ENCODE measurements at places on chromosomes 12 and 14.

DNA sequence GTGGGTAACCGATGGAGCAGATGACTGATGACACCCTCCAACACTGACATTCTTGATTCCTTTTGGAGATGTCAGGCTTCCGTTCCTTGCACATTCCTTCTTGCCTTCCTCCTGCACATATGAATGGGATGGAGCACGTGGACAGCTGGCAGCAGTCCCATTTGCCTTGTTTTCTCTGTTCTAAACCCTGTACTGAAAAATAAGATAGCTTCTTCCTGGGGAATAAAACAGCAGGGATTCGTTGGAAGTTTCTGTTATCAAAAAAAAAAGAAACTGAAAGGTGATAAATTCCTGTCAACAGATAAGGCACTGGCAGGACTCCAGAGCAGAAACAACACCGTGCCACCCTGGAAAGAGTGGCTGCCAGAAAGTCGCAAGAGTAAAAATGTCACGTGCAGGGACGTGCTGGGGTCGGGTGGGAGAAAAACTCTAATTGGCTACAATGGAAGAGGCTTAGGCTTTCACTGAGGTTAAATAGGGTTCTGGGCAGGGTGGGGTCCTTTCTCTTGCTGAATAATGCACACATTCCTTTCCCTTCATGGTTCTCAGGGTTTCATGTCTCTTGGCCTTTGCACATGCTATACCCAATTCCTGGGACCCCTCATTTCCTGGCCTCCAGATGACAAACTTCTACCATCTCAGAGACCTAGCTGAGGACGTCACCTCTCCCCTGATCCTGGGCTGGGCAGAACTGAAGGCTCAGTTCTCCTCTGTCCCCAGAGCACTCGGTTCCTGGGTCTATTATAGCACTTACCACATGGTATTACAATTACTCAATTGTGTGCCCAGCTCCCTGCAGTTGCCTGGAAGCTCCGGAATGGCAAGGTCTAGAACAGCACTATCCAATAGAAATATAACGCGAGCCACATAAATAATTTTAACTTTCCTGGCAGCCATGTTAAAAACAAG lies 7.0 kb upstream of the NUAK1 start:
- DNase-seq, result peak; percentile 74

DNA sequence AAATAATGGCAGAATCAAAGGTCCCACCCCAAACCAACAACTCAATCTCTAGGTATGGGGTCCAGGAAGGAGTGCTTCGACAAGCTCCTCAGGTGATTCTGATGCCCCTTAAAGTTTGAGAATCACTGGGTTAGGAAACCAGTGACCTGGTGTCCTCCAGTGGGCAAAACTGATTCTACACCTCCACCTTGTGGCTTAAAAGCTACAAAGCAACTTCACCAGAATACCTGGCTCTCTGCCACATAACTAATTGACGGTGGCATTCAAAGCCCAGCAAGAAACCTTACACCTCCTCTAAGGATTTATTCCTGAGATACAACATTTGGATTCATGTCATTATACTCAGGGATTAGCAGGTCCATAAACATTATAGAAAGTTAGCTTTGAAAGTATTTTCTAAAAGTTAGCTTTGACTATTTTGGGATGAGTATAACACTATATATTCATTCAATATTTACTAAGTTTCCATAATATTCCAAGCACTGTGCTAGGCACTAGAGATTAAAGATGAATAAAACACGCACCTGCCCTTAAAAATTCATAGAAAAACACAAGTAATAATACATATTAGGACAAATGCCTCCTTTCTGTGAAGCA lies 45.4 kb downstream of the DCAF5 start:
- peak; percentile 81 for DNase-seq

DNA sequence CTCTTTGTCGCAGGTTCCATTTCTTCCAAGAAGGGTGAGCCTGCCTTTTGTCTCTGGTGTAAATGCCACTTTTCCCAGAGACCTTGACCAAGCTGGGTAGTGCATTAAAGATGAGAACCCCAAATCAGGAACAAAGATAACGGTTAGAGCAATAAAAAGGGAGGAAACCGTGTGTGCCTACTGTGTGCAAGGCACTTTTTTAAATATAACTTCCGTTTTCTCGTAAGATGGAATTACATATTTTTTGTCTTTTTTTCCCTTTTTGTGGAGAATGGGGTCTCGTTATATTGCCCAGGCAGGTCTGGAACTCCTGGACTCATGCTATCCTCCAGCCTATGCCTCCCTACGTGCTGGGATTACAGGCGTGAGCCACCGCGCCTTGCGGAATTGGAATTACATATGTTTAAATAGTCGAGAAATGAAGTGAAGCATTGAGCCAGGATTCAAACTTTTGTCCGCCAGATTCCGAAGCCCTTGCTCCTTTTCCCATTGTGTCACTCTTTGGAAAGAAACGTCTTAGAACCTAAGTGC lies 506 bp upstream of the NABP2 start:
- DNase-seq, result no peak

GRCh38 chr14:103130965-103131364 lies 7.7 kb downstream of the TNFAIP2 start:
- no peak for DNase-seq

DNA sequence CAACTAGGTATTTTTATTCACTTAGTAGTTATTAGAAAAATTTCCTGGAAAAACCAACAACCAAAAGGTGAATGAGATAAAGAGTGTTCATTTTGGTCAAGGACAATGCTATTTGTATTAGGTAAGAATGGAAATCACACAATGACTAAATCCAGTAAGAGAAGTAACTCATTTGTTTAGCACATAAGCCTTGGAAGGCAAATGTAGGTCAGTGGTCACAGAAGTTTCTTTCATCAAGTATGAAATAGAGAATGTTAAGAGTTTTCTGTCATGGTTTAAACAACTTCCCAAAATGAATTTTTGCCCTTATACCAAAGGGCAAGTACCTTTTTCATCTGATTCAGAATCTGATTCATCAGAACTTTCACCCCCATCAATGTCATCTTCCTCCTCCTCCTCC lies 101.7 kb downstream of the KIF21A start:
- no peak for DNase-seq

- no peak for DNase-seq
Measured at GRCh38 chr14:65177551-65177950, 75.2 kb upstream of the MAX start.

GRCh38 chr14:63715360-63715759 lies 12.5 kb downstream of the SGPP1 start:
- DNase-seq, result no peak
